ENCODE measurements at places on chromosomes 2 and 18. TPM values are rescaled to one million over a fixed set of nuclear protein-coding genes. Genes with fewer than 3 reads are reported as not detected.

KCMF1 gene
- 65.9 TPM for total RNA-seq

SCRN3 gene
- 48.1 TPM for total RNA-seq

FHL2 gene
- total RNA-seq, result 34.3 TPM

SOWAHC gene
- total RNA-seq, result 3.3 TPM

SPRED2 gene
- total RNA-seq, result 50.4 TPM

XDH gene
- not detected for total RNA-seq

BAZ2B gene
- total RNA-seq, result 207 TPM

All from dorsolateral prefrontal cortex (tissue), 122 donors.